ENCODE measurements at places on chromosomes 13 and 19.

DNA sequence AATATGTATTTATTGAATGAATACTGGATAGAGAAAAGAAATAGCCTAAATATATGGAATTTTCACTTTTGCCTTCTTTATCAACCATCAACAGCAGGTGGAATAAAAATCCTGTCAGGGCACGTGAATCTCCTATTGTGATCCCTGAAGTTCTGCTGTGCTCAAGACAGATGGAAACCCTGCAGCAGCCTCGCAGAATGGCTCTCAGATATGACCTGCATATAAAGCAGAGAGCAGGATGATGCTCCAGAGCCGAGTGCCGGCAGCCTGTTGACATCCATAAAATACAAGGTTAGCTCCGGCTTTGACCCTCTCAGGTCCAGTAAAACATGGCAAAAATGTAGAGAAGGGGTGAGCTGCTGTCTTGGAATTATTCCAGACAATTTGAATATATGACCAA is 659.3 kb downstream of the DIAPH3 start:
- DNase-seq = no peak

- peak; percentile 87 for DNase-seq
Measured at GRCh38 chr19:55005684-55006488, 32.2 kb downstream of the GP6 start.

- DNase-seq = no peak
Measured at GRCh38 chr13:43802511-43802910, 15.7 kb upstream of the ENOX1 start.

DNA sequence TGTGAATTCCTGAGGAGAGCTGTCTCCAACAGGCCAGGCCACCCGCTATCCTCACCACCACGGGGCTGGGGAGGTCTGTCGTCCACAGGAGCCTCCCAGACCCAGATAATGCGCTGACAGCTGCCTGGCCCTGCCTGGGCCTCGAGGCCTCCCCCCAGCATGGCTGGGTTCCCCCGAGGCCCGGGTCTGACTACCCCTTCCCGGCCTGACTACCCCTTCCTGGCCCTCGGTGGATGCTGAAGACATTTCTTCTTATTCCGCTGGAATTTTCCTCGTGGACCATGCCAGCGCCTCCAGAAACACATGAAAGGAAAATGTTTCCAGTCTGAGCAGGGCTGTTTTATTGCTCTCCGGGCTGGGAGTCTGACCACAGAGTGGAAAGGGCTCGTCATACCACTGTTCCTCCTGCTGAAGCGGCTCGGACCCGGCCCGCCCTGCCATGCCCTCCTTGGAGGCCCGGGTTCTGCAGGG is 16.8 kb upstream of the COMP start:
- no peak for DNase-seq

GRCh38 chr13:104678161-104678560 is 1611.9 kb upstream of the SLC10A2 start:
- DNase-seq = no peak

DNA sequence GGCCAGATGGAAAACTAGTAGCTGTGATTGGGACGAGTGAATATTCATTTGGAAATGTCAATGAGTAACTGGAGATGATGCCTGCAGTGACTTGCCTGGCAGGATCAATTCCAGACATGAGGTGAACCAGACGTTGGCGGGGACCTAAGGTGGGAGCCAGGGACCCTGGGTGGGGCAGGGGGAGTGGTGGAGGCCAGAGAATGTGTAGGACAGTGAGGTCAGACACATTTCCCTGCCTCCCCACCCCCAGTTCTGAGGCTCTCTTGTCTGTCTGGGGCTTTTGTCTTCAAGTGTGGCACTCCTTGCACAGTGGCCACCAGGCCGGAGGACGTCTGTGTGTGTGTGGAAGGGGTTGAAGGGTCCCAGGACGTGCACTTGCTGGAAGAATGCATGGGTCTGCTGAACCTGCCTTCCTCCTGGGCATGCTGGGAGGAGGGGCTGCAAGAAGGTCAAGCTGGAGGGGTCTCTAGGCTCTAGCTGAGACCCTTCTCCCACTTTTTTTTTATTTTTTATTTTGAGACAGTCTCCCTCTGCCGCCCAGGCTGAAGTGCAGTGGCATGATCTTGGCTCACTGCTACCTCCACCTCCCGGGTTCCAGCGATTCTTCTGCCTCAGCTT is 51.6 kb downstream of the CHST8 start:
- no peak for DNase-seq

DNA sequence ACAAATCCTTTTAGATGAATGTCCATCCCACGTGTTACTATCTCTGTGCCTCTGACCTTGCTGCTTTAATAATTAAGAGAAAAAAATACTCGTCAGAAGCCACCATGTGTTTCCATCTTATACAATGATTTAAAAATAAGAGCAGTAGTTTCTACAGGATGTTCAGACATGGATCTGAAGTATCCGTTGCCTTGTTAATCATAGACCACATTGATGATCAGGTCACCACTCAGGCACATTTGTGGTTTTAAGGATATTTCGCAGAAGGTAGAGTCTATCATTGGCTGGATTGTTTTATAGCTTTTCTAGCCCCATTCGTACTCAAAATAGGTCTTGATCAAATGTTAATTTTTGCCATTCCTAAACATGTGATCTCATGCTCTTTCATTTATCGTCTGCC is 710.0 kb upstream of the ARGLU1 start:
- no peak for DNase-seq

DNA sequence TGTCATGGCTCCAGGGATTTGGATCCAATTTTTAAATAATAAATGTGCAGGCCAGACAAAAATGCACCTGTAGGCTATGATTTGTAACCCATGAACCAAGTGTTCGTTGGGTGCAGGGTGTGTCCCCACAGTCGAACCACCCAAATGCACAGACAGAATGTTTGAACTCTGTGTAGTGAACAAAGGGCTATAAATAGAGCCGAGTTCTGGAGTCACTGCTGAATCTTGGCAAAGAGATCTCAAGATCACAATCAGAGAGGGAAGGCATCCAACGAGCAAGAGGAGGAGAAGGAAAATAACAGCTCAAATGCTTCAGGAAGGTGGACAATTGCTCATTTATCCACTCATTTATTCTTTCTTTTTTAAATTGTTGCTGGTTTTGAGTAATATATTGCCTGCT is 547.9 kb downstream of the FGF9 start:
- DNase-seq = no peak

DNA sequence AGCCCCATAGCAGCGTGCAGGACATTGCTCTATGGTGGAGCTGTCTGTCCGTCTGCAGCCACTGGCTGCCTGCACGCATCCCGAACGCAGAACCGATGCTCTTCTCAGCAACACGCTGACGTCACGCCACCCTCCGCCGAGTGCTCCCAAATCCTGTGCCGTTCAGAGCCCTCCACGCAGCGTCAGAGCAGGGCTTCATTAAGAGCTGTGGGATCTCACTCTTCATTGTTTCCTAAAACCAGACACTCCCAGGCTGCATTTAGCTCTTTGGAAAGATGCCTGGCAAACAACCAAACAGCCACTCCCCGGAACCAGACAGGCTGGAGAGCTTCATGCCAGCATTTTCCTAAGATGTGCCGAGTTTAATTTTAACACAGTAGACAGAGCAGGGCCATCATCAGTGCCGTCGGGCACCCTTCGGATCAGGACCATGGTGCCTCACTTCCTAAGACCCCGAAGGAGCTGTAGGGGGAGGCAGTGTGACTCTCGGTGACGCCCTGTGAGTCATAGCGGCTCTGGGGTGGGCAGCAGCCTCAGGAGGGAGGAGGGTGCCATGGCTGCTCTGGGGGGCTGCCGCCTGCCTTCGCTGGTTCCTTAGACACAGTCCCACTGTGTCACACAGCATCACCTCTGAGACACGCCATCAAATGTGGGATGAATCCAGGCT is 131.5 kb upstream of the MCF2L start:
- DNase-seq = no peak

DNA sequence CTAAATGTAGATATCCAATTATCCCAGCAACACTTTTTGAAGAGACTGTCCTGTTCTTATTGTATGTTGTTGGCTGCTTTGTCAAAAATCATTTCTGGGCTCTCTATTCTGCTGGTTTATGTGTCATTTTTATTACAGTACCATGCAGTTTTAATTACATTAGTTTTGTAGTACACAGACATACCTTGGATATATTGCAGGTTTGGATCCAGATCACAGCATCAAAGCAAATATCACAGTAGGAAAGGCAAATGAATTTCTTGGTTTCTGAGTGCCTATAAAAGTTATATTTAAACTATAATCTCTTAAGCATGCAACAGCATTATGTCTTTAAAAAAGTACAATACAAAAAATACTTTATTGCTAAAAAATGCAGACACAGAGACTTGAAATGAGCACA is 564.2 kb upstream of the MIR17HG start:
- no peak for DNase-seq

DNA sequence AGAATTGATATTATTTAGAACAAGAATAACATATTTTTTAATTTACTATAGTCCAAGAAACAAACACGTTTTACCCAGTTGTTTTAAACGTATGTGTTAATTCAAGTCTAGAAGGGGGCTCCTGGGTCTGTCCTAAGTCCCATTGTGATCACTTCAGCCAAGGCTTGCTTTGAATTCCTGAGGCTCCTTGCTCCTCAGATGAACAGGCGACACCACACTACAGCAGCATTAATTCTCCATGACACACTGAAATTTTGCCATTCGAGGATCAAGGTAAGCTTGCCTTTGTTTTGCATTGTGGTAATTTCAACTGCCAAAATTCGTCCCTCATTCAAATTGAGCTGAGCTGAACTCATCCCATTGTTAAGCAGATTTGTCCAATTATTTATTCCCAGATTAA is 1442.6 kb downstream of the SLITRK5 start:
- DNase-seq = no peak

DNA sequence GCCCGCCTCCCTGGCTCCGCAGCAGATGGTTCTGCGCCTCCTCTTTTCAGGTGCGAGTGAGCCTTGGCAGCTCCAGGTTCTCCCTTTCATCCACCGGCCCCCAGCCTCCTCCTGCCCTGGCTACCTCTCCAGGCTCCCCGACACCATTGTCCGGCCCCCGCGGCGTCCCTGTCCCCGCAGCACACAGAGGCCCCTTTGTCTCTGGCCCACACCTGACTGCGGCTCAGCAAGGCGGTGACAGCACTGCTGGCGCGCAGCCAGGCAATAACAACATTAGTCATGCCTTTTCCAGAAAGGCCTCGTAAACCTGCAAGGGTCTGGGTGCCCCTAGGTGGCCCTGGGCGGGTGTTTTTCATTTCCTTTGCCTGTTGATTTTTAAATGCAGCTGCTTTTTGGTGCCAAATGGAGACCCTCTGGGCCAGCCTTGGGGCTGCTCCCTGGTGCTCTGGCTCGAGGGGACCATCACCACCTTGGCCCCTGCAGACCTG is 73.2 kb upstream of the MEDAG start:
- no peak for DNase-seq

- no peak for DNase-seq
Measured at GRCh38 chr19:852136-853013, at the start of gene ELANE. Gene ELANE (plus strand): TSS chr19:852303. CDS start chr19:852329, 26 bp downstream.

DNA sequence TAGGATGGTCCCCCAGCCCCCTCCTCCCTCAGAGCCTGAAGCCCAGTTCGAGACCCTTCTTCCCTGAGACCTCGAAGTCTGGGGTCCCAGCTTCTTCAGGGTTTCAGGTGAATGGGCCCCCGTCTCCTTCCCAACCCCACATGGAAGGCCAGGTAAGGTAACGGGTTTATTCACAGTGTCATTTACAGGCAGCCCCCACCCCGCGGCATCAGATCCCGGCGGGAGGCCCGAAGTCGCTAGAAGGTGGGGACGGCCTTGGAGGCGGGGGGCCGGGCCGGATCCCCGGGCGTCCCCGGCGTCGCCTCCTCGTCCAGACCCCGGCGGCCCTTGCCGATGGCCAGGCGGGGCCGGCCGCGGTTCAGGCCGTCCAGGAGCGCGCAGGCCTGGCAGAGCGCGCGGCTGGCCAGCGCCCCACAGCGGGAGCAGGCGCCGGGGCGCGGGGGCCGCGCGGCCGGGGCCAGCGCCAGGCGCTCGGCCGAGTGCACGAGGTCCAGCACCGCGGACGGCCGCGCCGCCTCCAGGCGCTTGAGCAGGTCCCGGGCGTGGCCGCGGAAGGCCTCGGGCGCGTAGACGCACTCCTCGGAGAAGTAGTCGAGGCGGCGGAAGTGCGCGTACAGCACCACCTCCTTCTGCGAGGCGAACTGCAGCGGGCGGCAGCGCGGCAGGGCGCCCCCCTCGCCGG is 9.7 kb downstream of the CTU1 start:
- no peak for DNase-seq

- no peak for DNase-seq
Measured at GRCh38 chr13:44668688-44669087, 92.6 kb upstream of the TSC22D1 start.

- DNase-seq = peak; percentile 3
Measured at GRCh38 chr13:23718996-23719395, 148.8 kb downstream of the TNFRSF19 start.

DNA sequence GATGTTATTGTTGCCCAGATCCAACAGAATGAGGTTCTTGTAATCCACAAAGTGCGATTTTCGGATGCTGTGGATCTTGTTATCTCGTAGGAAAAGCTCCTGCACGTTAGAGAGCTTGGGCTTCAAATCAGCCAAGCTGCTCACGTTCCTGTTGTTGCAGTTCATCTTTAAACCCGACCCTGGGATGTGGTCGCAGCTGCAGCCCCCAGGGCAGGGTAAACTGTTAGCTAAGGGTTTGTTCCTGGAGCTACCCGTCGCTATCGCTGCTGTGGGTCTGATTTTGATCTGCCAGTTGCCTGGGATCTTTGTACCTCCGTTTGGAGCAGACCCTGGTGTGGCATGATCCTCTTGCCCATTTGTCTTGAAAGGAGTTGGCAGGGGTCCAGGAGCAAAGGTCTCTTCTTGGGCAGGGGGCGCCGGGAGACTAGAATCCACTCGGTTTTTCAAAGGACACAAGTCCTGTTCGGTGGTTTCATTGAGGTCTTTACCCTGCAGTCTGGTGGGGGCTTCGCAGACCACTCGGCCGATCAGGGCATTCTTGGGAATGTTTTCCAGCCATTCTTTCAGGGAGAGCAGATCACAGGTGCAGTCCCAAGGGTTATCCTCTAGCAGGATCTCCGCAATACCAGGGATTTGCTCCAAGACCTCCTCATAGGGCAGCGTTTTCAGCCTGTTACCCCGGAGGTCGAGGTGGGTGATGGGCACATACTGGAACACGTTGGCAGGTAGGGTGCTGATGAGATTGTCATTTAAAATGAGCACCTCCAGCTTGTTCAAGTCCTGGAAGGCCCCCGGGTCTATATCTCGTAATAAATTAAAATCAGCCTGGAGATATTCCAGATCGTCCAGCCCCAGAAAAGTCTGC is 1.8 kb downstream of the SLITRK1 start:
- no peak for DNase-seq

Data from stimulated activated naive CD4-positive, alpha-beta T cell (primary cell).